Testis (tissue), 5 donors: ENCODE measurements at places on chromosomes 7 and 10. TPM values are rescaled to one million over a fixed set of nuclear protein-coding genes. Genes with fewer than 3 reads are reported as not detected.
A peak's percentile ranks its signal among the peaks of the same experiment; 100 is the strongest.

Gene PLXNA4
- total RNA-seq, result 5.5 TPM

Gene ASZ1
- total RNA-seq, result 27.6 TPM

Gene INHBA
- 5.7 TPM for total RNA-seq

Gene CTAGE15
- 6.5 TPM for total RNA-seq

Gene PDE1C
- 9.5 TPM for total RNA-seq

Gene PRKAR2B
- 81.8 TPM for total RNA-seq

- H3K27me3 ChIP-seq, result no peaks in the 10 kb centered on the region
- H3K4me3 ChIP-seq, result no peak overlapping the region
- H3K36me3 ChIP-seq, result no peaks in the 10 kb centered on the region
- no peaks in the 10 kb centered on the region for H3K4me1 ChIP-seq
- no peak overlapping the region for H3K27ac ChIP-seq
Observed at GRCh38 chr7:46781901-46782439, 799.9 kb downstream of the TNS3 start.

- DNase-seq, result peak; percentile 77
- no peaks in the 10 kb centered on the region for H3K27me3 ChIP-seq
- H3K36me3 ChIP-seq, result no peaks in the 10 kb centered on the region
Observed at GRCh38 chr7:35906191-35906908, 105.5 kb downstream of the SEPTIN7 start.
